Left lung (tissue), 14 donors: ENCODE measurements at places on chromosomes 12 and 14. TPM values are rescaled to one million over a fixed set of nuclear protein-coding genes. Genes with fewer than 3 reads are reported as not detected.

DNA sequence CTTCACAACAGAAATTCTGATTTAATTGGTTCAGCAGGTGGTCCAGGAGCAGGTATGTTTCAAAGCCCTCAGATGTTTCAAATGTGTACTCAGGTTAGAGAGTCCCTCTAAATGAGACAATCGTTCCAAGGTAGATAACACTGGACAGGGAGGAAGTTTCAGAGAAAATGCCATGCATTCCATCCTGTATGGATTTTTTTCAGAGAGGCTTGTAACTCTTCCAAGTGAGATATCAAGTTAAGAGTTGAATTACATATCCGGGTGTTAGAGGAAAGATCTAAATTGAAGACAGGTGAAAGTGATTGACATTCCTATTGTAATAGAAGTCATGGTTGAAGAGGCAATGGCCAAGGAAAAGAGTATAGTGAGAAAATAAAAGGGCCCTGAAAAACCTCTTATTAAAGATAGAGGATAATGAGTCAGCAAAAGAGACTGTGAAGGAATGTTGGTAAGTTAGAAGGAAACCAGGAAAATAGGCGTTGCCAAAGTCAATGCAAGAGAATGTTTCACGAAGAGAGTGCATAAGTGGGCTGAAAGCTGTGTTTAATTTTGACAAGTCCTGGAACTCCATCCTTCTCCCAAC is 105.8 kb downstream of the BMP4 start:
- no peak for DNase-seq

GRCh38 chr12:30002677-30003076 is 218.9 kb upstream of the TMTC1 start:
- DNase-seq: no peak

DNA sequence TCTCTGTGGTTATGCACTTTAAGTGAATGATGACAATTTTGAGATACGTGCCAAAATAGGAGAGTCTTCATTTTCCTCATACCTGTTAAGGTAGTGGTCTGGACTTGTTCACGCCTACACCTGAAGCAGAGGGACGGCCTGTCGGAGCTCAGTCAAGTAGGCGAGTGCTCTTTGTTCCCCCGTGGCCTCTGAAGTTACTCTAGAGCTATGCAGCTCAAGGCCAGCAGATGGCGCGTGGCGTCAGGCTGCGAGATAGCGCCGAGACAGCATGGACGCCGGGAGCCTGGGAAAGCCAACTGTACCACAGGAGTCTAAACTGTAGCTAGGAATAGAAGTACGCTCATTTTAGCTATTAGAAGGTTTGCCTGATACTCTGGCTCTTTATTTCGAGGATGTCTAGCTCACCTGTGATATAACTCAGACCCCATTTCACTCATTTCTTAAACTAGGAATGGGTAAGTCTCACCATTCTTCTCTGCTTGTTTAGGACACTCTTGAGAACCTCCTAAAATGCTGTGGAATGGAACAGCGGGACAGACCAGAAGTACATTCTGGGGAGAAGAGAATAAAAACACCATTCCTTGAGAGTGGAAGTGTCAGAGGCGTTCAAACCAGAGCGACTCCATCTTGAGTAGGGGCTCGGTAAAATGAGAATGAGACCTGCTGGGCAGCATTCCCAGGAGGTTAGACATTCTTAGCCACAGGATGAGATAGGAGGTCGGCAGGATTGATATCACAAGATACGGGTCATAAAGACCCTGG is 267.4 kb upstream of the HMGA2 start:
- peak; percentile 68 for DNase-seq

GRCh38 chr12:118455327-118455726 is 79.0 kb downstream of the SUDS3 start:
- no peak for DNase-seq

DNA sequence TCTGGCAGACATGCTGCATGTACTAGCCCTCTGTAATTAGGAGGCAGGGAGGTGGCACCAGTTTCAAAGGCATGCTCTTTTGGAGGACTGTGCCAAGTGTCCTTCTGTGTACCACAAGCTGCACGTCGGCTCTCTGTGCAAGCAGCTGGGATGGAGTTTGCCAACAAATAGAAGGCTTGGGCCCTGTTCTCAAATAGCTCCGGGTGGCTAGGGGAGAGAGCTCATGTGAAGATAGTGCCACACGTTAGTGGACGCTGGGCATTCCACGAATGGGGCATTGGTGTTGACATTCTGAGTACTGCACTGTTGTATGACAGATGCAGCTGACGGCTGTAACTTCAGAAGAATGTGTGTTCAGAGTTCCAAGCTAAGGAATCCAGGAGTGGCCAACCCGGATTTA is 4.4 kb downstream of the AACS start:
- DNase-seq: no peak

DNA sequence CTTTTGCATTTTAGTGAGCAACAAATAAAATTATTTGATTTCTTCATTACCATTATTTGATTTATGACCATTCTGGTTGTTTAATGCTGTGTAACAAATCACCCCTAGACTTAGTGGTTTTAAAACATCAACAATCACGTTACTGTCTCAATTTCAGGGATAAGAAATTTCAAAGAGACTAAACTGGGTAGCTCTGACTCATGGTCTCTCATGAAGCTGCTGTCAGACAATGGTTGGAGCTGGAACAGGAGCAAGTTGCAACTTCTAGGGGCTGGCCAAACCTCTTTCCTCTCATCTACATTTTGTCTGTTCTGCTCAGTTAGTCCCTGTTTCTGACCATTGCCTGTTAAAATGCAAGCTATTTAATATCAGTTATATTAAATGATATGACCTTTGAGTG is 517.0 kb downstream of the KCNH5 start:
- no peak for DNase-seq

The CACNA2D4 gene
- 1.8 TPM for polyA plus RNA-seq

The LAG3 gene
- 1.5 TPM for polyA plus RNA-seq

The NPC2 gene
- polyA plus RNA-seq: 1,031 TPM
